ENCODE measurements at places on chromosomes 7 and 10. TPM values are rescaled to one million over a fixed set of nuclear protein-coding genes. Genes with fewer than 3 reads are reported as not detected.

DNA sequence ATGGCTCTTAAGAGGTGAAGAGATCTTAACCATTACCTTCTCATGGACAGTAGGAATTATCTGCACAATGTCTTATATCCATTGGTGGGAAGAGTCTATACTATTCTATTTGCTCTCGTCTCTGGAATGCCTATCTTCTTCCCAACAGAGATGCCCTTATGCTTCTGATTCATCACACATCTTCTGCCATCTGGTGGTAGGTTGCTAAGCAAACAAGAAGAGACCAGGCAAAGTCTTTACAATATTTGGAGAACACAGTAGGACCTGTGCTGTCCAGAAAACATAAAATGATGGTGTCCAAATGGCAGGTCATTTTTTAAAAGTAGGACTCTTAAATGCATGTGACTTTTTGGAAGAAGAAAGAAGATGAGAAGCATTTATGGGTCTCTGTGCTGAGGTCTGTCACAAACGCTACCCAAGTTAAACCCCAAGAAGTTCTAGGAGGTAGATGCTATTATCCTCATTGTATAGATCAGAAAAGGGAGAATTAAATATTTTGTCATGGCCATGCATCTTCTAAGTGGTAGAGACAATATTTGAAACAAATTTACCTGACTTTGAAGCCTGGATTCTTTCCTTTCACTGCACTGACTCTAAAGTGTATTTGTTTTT lies 67.8 kb upstream of the NXPH1 start:
- no peak for DNase-seq

DNA sequence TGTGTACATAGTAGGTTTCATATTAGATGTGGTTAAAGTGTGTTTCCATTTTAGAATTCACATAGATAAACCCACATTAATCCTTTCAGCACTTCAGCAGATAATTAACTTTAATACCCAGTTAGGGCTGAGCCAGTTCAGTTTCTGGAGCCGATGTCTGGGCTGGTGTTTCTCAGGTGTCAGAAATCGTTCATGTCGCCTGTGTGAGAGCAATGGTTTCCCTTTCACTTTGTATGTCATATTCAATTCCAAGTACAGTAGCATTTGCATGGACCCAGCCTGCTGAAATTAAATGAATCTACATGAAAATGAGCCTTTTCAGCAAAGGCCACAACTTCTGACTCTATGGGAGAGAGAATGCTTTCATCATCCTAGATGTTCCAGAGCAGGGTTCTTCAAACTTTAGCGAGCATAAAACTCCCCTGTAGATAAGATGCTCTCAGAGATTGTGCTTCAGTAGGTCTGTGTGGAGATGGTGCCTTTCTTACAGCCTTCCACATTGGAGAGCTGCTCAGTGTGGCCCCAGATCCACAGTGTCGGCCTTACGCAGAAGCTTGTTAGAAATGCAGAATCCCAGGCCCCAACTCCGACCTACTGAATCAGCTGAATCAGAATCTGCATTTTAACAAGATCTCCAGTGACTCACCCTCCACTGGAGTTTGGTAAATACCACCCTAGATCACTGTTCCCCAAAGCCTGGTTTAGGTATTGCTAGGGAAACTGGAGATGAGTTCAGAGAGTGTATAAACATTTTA lies 19.6 kb downstream of the WIPF3 start:
- no peak for DNase-seq

GRCh38 chr10:108970016-108970415 lies 953.3 kb downstream of the XPNPEP1 start:
- DNase-seq, result peak; percentile 11

DNA sequence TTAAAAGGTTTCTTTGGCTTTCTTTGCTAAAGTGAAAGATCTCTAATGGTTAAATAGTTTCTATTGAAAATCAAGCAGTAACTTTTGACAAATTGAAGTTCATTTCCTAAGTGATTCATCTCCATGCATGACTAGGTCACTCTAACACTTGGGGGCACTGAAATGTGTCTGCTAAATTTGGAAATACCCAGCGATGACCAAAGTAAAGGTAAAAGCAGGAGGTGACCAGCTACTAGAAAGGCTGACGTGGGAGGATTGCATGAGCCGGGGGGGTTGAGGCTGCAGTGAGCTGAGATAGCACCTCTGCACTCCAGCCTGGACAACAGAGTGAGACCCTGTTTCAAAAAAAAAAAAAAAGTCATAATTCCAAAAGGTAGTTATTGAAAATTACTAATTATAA lies 111.8 kb upstream of the GPR141 start:
- DNase-seq, result no peak

The AKR1C2 gene
- polyA plus RNA-seq, result 5.7 TPM
